ENCODE measurements at places on chromosomes 2 and 18. TPM values are rescaled to one million over a fixed set of nuclear protein-coding genes. Genes with fewer than 3 reads are reported as not detected.

DNA sequence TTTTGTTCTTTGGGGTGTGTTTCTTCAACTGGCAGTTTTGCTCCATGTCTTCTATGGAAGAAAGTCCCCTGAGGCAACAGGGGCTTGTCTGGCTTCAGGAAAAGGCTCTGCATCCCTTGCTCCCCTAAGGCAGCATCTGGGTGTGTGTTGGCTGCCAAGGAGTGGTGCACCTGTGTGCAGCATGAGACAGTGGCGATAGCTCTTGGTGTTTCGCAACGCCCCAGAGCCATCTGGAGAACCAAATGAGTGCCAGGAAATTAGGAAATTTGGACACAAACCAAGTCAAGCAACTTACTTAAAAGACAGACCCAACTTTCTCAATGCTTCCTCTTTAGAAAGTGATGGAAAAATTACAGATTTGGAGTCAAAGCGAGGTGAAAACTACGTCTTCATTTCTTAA is 1044.4 kb upstream of the CNTNAP5 start:
- H3K27me3 ChIP-seq, result no peaks in the 10 kb centered on the region
- no peaks in the 10 kb centered on the region for H3K4me1 ChIP-seq
- H3K36me3 ChIP-seq, result no peaks in the 10 kb centered on the region

- H3K36me3 ChIP-seq, result no peaks in the 10 kb centered on the region
- H3K4me3 ChIP-seq, result no peak overlapping the region
- H3K4me1 ChIP-seq, result no peaks in the 10 kb centered on the region
- H3K27me3 ChIP-seq, result no peaks in the 10 kb centered on the region
These were observed 21.3 kb downstream of the XRCC5 start for GRCh38 chr2:216130346-216130971.

The SPTBN1 gene
- total RNA-seq, result 249 TPM

- H3K4me3 ChIP-seq, result no peak overlapping the region
- H3K27me3 ChIP-seq, result no peaks in the 10 kb centered on the region
- no peaks in the 10 kb centered on the region for H3K4me1 ChIP-seq
- H3K27ac ChIP-seq, result no peak overlapping the region
These were observed 614.4 kb upstream of the TMEFF2 start for GRCh38 chr2:192809173-192809572.

GRCh38 chr2:127398239-127398590 is 10.4 kb upstream of the MAP3K2 start:
- H3K27ac ChIP-seq, result no peak overlapping the region
- H3K4me3 ChIP-seq, result no peak overlapping the region
- H3K4me1 ChIP-seq, result peaks cover 8% of the 10 kb centered on the region
- no peaks in the 10 kb centered on the region for H3K27me3 ChIP-seq
- no peaks in the 10 kb centered on the region for H3K36me3 ChIP-seq
